ENCODE measurements at places on chromosomes 6 and 20. TPM values are rescaled to one million over a fixed set of nuclear protein-coding genes. Genes with fewer than 3 reads are reported as not detected.

Gene BPIFB4
- total RNA-seq: not detected

GRCh38 chr6:157966589-157966977 is 15.1 kb upstream of the SYNJ2 start:
- no peak for DNase-seq

GRCh38 chr20:37535443-37536132 is 7.9 kb upstream of the BLCAP start:
- DNase-seq: peak; percentile 58

DNA sequence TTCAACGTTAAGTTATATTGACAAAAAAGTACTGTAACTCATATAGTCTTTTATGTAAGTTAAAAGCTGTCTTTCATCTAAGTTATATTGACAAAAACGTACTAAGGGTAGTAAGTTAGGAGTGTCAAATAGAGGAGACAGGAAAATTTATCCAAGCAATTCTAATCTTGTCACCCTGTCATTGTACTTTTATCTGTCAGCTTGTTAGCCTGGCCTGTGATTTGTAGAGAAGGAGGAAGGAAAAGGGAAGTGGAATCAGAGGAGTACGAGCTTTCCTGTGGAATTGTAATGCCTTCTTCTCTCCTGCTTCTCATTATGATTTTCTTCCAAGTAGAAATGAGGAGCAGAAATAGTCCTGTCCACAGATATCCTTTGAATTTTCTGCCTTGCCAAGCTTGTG is 18.8 kb downstream of the KCTD20 start:
- DNase-seq: no peak

Gene MPIG6B
- total RNA-seq: not detected

GRCh38 chr6:26455357-26455970 is 2.3 kb upstream of the BTN2A1 start:
- no peak for DNase-seq

Gene PRDM13
- total RNA-seq: not detected

Gene CST1
- total RNA-seq: not detected

Gene COL9A1
- 1.7 TPM for total RNA-seq

Gene IL17A
- total RNA-seq: not detected

DNA sequence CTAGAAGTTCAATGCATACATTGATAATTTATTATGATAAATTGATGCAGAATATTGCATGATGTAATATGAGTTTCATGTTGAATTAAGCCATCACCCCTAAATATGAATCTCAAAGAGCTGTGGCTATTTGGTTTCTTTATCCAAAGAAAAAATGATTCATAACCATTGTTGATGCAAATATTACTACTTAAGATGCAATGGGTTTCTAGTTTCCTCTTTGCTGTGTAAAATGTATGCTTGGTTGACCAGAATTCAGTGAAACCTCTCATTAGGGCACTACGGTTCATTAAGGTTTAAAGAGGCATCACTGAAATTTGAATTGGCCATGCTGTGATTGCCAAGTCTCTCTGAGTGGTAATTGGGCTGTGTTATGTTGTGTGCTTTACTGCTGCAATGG is 492.5 kb upstream of the FLRT3 start:
- no peak for DNase-seq

- no peak for DNase-seq
Observed at GRCh38 chr6:37142050-37142614, 27.8 kb upstream of the PIM1 start.

DNA sequence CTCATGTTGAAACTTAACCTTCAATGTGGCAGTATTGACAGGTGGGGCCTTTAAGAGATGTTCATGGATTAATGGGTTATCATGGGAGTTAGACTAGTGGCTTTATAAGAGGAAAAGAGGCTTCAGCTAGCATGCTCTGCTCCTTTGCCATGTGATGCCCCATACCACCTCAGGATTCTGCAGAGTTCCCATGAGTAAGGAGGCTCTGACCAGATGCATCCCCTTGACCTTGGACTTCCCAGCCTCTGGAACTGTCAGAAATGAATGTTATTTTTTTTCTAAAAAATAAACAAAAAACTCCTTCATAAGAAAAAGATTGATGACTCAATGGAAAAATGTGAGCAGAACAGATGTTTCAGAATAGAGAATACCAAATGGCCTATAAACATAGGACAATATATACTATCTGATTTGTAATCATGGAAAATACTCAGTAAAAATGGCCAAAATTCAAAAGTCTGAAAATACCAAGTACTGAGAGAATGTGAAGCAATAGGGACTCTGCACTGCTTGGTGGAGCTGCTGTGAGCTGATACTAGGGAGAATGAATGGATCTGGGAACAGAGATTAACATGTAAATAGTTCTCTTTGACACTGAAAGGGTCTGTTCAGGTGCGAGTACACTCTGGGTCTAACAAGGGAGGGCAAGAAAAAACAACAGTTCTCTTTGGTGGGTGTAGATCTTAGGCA is 7.4 kb upstream of the TRIM39 start:
- DNase-seq: no peak

DNA sequence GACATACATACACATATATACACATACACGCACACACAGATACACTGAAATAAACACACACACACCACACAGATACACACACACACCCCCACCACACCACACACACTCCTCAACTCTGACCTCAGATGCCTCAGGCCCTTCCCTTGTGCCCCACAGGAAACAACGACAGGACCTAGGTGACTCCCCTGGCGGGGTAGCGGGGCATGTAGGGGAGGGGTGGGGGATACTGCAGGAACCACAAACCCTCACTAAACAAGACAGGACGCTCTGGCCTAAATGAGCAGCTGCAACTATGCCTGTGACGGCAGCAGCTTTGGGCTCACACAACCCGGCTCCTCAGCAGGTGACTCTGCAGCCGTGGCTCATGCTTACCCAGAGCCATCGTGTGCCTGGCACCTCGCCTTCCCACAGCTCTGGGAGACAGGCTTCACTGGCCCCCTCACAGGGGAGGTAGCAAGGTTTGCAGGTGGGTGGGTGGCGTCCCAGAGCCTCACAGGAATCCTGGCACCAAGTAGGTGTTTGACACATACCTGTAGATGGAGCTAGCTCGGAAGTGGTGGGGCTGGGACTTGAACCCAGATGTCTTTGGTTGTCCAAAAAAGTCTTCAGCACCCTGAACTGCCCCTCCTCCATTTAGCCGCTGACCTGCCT is 100.8 kb downstream of the GRM4 start:
- no peak for DNase-seq

DNA sequence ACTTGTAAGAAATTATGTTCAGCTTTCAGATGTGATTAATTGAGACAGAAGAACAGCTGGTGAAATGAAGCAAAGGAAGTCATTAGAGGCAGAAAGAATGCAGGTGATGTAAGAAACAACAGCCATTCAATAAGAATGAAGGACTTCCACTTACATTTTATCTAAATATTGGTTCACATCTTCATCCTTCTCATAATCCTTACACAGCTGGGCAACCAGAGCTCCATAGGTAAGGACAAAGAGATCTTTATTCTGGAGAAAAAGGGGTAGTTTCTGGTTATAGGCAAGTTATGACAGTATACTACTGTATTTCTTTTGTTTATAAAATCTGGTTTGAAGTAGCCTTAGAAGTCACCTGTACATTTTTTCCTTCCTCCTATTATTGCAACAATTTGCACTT is 2.3 kb downstream of the TRAPPC3L start:
- no peak for DNase-seq

DNA sequence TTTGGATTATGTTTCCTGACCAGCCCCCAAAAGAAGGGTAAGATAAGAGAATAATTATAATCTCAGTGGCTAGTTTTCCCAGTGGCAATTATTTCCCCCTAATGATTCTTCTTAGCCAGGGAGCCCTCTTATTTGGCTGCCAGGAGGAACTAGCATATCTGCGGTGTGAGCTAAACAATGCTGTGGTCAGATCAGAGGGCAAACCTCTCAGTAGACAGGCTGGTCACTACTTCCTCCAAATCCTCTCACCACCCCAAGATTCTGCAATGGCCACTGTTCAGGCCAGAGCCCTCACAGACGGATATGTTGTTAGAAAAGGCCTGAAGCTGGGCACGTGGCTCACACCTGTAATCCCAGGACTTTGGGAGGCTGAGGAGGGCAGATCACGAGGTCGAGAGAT is 273.4 kb upstream of the SASH1 start:
- DNase-seq: no peak

DNA sequence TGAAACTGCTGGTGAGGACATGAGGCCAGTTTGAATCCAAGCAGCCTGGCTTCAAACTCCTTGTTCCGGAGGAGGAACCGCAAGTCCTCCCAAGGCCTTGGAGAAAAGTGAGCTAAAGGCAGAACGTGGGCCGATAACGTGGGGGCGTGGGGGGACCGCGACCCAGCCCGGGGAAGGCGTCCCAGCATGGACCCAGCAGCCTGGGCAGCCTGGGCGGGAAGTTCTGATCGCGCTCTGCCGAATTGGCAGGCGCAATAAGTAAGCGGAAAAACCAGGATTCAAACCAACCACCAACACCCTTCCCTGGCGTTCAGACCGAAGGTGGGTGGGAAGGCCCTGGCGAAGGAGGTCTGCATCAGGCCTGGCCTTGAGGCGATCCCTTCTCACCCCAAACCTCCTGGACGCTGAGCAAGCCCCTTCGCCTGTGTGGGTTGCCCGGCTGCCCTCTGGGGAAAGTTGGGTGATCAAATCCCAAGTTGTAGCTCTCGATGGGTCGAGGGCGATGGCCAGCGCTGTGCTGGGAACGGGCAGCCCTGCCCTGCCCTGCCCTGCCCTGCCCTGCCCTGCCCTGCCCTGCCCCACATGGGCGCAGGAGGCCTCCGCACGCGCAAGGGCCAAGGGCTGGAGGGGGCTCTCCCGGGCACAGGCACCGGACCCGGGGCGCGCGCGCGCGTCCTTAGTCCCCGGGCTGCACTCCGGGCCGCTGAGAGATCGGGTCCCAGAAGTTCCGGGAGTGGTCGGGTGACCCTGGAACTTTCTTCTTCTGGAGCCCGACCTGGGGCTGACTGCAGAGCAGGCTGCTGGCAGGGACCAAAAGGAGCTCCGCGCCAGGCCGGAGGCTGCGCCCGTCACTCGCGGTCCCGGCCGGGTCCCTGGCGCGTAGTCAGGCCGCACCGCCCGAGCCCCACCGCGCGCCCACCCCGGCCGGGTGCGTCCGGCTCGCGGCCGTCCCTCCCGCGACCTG is 637 bp upstream of the SLC22A3 start:
- DNase-seq: no peak

DNA sequence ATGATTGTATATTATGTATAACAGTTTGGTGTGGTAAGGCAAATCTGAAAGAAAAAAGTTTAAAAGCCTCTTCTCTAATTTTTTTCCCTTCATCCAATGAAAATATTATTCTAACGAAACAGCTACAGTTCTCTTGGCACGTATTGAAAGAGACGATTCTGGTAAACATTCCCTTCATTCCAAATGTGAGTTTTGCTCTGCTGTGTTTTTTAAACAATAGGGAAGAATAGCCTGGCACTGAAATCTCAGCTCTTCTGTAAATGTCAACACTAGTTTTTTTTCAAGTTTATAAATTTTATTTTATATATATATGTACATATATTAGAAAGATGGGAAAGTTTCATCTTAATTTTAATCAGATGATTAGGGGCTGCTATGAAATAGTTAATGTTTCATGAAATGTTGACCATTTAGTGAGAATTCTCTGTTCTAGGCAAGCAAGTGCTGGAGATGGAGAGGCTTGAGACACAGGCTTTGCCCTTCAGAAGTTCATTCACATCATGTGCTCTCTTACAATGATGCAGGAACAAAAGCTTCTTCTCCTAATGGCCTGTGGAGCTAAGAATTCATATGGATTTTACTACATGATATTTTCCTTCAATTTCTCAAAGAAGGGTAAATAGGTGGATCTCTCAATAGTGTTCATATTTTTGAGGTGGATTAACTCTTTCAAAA is 4.1 kb downstream of the PAQR8 start:
- no peak for DNase-seq

Gene RIPPLY2
- not detected for total RNA-seq

- DNase-seq: no peak
Observed at GRCh38 chr6:119210596-119210995, 132.1 kb upstream of the FAM184A start.

Gene NOX3
- not detected for total RNA-seq

Gene COL19A1
- 0.49 TPM for total RNA-seq

DNA sequence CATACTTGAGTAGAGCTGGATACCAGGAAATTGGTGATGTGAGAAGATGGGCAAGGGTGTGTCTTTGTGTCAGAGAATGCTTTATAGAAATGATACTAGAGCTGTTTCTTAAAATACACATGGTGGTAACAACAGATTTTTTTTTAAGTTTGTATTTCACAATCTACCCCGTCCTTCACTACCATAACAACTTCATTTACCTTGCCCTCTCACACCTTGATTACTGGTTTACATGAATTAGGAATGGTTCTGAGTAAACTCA is 45.4 kb downstream of the RARS2 start:
- no peak for DNase-seq

GRCh38 chr6:18352001-18352400 is 35.1 kb upstream of the RNF144B start:
- DNase-seq: no peak
